ENCODE measurements at places on chromosomes 6 and 20.

DNA sequence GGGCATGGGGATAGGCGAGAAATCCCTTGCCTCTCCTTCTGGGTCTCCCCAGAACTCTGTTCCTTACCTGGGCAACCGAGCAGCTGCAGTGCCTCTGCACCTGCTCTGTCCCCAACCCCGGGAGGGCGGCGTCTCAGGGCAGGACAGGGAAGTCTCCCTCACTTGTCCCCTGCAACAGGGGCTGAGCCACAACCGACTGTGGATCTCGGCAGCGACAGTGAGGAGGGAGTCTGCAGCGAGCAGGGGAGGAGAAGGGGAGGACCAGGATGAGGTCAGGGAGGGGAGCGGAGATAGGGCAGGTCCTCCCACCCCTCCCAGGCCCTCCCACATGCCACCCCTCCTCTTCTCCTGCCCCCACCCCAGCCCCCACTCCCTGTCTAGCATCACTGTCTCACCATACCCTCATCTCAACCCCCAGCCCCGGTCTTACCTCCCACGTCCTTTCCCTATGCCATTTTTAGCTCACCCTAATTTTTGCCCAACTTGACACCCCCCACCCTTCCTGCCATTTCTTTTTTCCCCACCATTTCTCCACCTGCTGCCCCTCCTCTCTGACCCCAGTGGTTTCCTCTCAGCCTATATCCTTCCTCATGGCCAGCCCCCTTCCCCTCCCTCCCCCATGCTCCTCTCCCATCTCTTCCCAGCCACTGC lies at the start of gene TNXB:
Gene TNXB (minus strand): TSS at position 225 of the 651 bp plus-strand sequence. CDS start 11,140 bp downstream, outside the sequence.
- no peak for DNase-seq

GRCh38 chr6:23498013-23498412 lies 628.0 kb upstream of the NRSN1 start:
- no peak for DNase-seq

- DNase-seq = no peak
Measured at GRCh38 chr6:108518714-108519576, 41.8 kb upstream of the FOXO3 start.

GRCh38 chr6:105300090-105300489 lies 102.8 kb downstream of the PREP start:
- DNase-seq = no peak

- no peak for DNase-seq
Measured at GRCh38 chr20:801678-802077, 31.8 kb upstream of the FAM110A start.

- DNase-seq = no peak
Measured at GRCh38 chr20:164618-165017, 7.4 kb downstream of the DEFB127 start.

- DNase-seq = no peak
Measured at GRCh38 chr6:152462716-152463115, 174.4 kb downstream of the SYNE1 start.

- no peak for DNase-seq
Measured at GRCh38 chr6:141347086-141347485, 785.6 kb upstream of the GJE1 start.

- no peak for DNase-seq
Measured at GRCh38 chr6:37175332-37176267, 5.6 kb downstream of the PIM1 start.

- no peak for DNase-seq
Measured at GRCh38 chr20:41951615-41952014, 333.4 kb upstream of the CHD6 start.

DNA sequence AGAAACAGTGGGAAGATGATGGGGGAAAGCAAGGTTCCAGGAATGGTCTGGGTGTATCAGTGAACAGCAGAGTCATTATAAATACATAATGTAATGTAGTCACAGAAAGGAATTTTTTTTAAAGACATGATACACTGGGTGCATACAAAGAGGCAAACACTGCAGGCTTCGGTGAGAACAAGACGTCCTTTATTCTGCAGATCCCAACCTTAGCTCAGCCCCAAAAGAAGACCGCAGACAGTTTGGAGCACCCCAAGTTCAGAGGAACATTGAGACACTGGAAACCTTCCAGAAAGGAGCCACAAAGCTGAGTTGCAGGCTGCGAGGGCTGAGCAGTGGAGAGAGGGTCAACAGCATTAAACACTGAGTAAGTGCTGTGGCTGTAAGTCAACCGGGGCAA lies 30.6 kb upstream of the FOXC1 start:
- DNase-seq = no peak

DNA sequence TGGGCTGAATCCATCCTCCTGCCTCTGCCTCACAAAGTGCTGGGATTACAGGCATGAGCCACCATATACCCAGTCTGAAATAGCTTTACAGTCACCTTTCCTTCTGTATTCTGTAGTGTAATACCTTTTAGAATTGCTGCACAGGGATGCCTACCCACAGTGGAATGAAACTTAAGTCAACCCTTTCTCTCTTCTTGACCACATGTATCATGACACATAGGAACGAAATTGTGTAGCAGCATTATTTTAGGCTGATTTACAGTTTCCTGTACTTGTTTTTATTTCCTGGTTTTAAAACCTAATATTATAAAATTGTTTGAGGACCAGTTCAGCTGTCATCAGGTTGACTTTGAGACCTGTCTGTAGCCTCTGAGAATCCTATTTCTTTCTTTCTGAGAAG lies 297.8 kb downstream of the ZFAND3 start:
- no peak for DNase-seq

GRCh38 chr6:167791780-167792478 lies 34.8 kb upstream of the AFDN start:
- DNase-seq = no peak

DNA sequence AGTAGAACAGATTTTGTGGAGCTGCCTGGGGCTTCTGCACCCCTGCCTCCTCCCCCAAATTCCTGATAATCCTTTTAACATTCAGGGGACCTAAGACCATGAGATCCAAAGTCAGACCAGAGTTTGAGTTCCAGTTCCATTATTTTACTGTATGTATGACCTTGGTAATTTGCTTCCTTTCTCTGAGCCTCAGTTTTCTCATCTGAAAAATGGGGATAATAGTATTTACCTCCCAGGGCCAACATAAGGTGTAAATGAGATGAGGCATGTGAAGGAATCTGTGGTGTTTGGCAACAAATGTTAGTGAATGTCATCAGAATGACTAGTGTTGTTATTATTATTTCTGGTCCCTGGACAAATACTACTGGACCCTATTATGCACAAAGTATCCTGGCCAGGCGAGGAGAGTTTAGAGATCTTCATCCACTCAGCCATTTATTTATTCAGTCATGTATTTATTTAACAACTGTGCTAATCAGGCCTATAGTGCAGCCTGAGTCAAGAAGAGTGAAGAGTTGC lies 47.3 kb downstream of the CDH22 start:
- DNase-seq = no peak

DNA sequence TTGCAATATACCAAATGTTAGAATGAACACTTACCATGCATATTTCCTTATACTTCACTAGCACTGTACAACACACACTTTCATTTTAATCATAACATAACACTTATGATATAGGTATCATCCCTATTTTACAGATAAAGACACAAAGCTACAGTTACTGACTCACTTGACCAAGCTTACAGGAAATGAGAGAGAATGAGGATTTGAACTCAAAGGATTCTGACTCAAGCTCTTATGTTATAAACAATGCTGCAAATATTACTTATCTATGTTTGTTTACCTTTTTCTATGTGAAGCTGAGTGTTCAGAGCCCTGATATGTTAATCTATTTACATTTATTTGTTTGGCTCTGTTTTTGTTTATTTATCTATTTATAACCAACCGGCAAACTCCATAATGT lies 245.4 kb downstream of the PTPRK start:
- DNase-seq = no peak

DNA sequence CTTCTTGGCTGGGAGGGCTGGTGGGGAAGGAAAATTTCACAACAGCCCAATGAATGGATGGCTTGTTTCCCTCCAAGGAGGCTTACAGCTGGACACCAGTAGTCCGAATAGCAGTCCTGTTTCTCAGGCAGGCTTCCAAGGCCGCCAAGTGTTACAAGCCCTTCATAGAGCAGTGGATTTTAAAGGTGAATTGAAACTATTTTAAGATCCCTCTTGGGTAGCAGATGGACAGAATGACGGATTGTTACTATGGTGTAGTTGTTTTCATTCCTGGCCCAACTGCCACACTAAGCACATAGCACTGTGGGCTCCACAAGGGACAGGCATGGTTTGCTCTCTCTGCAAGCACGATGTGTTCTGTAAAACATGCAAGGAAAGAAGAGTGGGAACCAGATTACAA lies 203.3 kb upstream of the TAB2 start:
- DNase-seq = no peak

GRCh38 chr20:59864726-59865125 lies 68.7 kb downstream of the SYCP2 start:
- no peak for DNase-seq

- no peak for DNase-seq
Measured at GRCh38 chr6:96862560-96862959, 25.3 kb upstream of the GPR63 start.

GRCh38 chr6:38062066-38062465 lies 242.5 kb downstream of the ZFAND3 start:
- no peak for DNase-seq

DNA sequence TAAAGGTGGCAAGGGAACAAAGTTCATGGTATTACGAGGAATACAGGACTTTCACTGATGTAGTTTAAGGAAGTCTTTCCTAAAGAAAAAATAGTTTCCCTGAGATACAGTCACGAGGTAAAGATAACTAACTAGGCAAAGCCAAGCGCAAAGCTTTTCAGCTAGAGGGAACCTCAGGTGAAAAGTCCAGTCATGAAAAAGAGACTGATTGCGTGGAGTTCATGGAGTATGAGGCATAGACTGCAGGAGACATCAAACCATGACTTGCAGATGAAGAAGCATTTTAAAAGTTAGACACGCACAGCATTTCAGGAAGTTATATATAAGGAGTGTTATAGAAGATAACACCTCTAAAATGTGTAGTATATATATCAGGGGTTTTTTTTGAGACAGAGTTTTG lies 205.6 kb upstream of the ZNF184 start:
- no peak for DNase-seq

GRCh38 chr6:22926790-22927354 lies 357.5 kb downstream of the HDGFL1 start:
- no peak for DNase-seq

DNA sequence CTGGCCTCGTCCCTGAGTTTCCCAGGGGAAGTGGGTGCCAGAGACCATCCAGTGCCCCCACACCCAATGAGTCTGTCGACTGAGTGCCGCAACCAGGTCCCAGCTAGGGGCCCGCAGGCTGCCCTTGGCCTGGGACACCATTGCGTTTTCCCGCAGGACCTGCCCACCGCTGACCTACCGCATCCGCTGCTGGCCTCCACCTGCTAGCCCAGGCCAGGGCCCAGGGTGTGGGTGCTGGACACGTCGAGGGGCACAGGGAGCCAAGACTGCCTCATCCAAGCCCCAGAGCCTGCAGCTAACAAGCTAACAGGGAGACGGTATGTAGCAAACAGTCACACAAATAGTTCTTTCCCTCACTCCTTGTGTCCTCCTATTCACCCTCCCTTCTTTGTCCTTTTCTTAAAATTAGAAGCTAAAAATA lies 97.7 kb downstream of the TMEM242 start:
- DNase-seq = no peak

DNA sequence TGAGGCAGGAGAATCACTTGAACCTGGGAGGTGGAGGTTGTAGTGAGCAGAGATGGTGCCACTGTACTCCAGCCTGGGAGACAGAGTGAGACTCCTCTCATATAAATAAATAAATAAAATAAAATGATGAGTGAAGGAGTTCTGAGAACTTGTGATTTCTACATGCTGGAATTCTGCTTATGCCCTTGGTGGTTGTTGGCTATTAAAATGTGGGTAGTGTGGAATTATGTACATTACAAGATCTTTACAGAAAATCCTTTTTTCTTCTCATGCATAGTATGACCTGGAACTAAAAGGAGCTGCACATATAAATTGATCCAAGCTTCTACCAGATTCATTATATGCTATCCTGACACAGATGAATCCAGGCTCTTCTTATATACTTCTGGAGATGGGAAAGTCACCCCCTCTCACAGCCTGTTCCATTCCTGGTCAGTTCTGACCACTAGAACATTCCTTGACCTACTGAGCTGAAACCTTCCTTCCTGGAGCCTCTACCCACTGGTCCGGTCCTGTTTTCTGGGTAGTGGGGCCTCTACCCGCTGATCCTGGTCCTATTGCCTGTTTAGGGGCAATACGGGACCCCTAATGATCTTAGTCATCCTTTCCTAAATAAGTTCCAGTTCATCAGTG lies 37.7 kb upstream of the TAF8 start:
- DNase-seq = no peak

GRCh38 chr6:64034291-64034690 lies 398.7 kb downstream of the PHF3 start:
- DNase-seq = no peak

DNA sequence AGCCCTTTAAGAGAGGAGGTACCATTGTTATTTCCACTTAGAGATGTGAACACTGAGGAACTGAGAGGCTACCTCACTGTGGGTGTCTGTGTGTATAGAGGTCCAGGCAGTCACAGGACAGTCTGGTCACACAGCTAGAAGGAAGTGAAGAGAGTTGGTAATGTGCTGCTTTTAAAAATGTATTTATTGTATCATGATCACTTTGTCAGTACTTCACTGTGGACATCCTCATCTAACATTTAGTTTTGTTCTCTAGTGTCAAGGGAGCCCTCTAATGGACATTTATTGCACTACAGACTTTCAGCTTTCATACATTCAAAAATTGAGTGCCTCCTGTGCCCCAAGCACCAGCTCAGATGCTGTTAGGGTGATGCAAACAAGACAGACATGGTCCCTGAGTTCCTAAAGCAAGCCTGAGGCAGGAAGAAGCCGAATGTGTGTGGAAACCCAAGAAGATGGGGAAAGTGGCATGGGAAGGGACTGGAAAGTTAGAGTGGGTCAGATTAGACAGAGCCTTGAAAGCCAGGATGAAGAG lies 123.0 kb downstream of the SLC16A10 start:
- no peak for DNase-seq

GRCh38 chr6:27694547-27694874 lies 217.7 kb downstream of the OR2B2 start:
- DNase-seq = no peak

DNA sequence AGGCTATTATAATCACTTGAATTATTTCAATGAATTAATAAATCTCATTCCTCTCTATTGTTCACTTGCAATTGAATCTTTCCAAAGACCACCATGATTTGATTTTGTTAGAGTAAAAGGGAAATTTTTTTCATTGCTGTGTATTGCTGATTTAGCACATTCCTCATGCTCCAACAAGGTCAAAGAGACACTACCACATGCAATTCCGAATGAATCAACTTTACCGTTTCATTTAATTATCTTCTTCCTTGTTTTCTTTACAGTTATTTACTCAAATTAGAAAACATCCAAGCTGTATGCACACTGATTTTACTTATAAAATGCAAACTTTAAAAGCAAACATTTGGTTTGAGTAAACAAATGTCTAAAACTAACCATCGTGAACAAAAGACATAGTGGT lies 967 bp downstream of the KIAA0408 start:
- DNase-seq = no peak

- DNase-seq = no peak
Measured at GRCh38 chr6:159190460-159190859, 21.3 kb downstream of the FNDC1 start.
